ENCODE measurements at places on chromosomes 16 and 17.

GRCh38 chr16:84240455-84240854, 643 bp upstream of the KCNG4 start:
- DNase-seq = no peak

GRCh38 chr16:883340-883739, 82.8 kb upstream of the GNG13 start:
- no peak for DNase-seq

DNA sequence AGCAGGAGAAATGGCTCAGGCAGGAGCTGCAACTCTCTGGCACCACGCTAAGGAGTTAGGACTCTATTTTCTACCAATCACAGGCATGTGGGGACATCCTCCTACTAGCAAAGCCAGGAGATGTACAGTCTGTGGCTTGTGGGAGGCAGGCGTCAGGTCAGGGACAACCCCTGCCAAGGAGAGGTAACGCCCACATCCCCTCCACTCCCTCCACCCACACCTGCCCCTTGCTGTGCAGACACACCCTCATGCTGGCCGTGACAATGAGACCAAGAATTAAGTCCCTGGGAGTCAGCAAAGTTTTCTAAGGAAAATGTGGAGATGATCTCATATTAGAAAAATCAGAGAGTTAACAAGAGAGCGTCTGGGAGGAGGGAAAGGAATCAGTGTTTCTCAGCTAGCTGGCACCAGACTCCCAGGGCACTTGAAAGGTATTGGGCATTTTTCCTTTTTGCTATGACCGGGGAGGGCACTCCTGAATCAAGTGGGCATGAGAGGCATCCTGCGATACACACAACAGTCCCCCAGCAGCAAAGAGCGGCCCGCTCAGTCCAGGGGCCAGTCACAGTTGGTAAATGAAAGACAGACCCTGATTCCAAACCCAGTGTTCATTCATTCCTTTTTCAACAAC, 87.3 kb upstream of the RPL38 start:
- no peak for DNase-seq

GRCh38 chr16:56363781-56364565, 61.4 kb downstream of the AMFR start:
- no peak for DNase-seq

GRCh38 chr17:1561420-1562175, 994 bp downstream of the PITPNA start:
- peak; percentile 25 for DNase-seq

DNA sequence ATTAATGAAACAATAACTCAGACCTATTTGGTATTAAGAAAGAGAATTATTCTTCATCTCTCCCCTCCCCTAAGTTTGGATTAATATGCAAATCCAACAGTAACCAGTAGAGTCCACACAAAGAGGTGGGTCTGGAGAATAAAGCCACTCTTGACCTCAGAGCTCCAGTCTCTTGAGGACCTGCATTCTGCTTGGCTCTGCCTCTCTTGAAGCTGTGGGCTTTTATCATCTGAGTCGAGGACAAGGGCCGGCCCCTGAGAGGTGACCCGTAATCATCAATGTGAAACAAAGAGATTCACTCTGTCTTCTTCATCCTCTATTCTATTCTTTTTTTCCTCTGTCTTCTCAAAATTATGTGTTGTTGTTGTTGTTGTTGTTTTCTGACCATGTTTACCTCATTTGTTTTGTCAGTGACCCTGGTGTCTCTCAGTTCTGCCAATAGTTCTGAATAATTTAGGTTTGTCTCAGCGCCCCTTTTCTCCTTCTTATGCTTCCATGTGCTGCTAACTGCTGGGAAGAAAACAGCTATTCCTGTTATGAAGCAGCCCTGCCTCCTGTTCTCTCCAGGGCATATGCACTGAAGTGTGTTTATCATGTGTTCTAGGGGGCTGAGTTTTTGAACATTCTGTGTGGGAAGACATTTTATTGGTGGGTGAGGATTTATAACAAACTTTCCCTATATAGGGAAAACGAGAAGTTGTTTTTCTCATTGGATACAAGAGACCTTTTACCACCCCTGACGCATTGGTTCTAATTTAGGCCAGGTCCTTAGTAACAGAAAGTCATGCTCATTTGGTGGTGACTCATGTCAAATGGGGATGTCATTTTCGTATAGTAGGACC, 135.8 kb downstream of the TRIM37 start:
- no peak for DNase-seq

DNA sequence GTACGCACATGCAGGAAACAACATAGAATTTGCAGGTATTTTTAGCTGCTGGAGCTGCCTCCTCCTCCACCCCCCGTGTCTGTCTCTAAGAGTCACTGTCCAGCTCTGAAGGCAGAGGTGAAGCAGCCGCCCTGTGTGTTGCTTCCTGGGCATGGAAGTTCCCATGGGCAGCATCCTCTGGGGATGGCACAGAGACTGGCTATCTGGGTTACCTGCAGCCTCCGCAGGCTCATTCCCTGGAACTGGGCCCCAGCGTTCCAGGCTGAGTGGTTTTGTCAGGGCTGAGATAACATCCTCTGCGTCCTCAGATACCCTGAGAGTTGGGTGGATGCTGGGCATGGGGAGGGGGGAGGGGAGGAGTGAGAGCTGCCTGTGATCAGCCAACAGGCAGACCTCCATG, 41.5 kb upstream of the MRTFB start:
- no peak for DNase-seq

- no peak for DNase-seq
Observed at GRCh38 chr16:78836802-78837491, 737.5 kb downstream of the WWOX start.

DNA sequence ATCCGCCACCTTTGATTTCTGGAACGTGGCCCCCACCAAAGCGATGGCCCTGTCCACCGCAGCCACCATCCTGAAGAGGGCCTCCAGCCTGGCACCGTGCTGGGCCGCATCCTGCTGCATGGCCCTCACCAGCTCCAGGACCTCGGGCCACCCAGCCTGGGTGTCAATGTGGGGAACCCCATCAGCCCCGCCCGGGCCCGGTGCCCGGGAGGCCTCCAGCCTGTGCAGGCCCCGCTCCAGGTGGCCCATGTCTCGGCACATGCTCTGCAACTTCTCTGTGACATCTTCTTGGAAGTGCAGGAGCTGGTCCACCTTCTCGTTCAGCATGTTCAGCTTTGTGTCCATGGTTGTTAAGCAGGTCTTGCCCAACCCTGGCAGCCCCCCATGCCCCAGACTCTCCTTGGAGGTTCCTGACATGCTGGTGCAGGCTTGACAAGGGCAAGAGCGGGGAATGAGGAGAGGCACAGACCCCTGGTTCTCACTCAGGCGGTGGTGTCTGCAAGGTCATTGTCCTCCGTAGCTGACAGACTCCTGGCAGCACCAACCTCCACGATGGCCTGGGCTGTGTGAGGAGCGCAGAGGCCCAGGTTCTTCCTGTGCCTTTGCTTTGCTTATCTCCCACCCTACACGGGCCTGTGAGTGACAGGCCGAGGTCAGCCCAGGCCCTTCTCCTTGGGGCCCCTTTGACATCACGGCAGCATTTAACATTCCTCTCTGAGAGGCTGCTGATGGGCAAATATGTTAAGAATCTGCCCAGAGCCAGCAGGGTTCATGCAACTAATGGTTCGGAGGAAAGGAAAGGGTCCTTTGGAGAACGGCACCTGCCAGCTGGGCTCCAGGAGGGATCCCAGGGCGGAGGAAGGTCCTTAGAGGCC, at the start of gene MYLK3:
Gene MYLK3 (minus strand): TSS at position 568 of the 875 bp plus-strand sequence. CDS start 151 bp downstream, at position 417.
- DNase-seq = no peak

DNA sequence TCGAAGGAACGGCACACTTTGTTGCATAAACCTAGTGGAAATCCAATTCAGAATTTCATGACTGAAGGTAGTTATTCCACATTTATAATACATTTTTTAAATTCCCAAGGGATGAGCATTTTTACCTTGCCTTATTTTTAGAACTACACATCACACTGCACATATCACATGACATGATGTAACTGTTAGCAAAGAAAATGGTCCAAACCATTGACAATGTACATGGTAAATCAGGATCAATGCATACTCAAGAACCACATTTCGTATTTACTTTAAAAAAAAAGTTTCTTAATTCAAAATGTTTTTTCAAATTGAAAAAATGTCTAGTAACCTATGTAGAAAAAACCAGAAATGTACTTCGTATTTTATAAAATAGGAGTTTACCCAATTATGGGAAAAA, 2.5 kb downstream of the KANSL1 start:
- DNase-seq = no peak

DNA sequence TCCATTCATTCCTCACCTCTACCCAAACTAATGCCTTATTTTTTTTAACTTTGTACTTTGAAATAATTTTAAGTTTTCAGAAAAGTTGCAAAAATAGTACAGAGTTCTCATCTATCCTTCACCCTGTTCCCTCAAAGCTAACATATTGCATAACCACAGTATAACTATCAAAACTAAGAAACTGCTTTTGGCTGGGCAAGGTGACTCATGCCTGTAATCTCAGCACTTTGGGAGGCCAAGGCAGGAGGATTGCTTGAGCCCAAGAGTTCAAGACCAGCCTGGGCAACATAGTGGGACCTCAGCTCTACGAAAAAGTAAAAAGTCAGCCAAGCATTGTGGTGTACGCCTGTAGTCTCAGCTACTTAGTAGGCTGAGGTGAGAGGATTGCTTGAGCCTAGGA, 147.7 kb downstream of the SKAP1 start:
- no peak for DNase-seq

DNA sequence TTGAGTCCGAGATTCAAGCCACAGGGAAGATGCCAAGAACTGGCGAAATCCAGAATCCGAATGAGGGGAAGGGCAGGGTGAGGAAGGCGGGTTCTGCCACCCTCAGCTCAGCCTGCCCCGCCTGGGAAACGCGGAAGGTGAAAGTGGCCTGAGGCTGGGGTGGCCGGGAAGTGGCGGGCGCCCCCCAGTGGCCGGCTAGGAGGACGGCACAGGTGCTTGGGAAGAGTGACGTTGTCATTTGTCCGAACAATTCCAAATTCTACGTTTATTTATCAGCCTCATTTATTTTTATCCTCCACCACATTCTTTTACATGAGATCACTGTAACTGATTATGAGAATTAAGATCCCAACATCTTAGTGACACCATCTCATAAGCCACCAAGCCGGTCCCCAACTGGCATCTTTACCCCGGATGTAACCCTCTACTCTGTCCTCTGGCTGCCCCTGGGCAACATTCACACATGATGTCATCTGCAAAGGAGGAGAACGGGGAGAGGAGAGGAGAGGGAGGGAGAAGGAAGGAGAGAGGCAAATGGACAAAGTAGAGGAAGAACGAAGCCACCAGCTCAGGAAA, 21.3 kb downstream of the SRCIN1 start:
- peak; percentile 43 for DNase-seq

- DNase-seq = peak; percentile 38
Observed at GRCh38 chr16:79089735-79090284, 510.7 kb downstream of the MAF start.

DNA sequence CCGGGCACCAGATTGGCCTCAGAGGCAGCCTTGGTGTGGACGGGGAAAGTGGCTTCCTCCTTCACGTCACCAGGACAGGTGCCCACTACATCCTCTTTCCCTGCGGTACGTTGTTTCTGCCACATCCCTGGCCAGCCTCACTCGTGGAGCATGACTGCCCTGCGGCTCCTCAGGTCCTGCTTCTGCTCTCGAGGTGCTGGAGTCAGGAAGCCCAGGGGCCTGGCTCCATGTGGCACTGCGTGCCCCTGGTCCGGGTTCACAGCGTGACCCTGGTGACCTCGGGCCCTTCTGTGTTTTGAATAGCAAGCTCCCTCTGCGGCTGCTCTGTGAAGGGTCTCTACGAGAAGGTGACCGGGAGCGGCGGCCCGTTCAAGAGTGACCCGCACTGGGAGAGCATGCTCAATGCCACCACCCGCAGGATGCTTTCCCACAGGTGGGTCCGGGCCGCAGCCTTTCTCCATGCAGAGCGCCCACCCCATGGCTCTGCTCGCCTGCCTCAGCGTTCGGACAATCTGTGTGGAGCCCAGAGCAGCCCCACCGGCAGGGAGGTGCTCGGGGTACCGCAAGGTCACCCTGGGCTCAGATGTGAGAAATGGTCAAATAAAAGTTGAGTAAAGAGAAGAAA, 13.5 kb downstream of the RGS11 start:
- no peak for DNase-seq

- DNase-seq = no peak
Observed at GRCh38 chr17:61474934-61475333, 22.7 kb downstream of the TBX4 start.

DNA sequence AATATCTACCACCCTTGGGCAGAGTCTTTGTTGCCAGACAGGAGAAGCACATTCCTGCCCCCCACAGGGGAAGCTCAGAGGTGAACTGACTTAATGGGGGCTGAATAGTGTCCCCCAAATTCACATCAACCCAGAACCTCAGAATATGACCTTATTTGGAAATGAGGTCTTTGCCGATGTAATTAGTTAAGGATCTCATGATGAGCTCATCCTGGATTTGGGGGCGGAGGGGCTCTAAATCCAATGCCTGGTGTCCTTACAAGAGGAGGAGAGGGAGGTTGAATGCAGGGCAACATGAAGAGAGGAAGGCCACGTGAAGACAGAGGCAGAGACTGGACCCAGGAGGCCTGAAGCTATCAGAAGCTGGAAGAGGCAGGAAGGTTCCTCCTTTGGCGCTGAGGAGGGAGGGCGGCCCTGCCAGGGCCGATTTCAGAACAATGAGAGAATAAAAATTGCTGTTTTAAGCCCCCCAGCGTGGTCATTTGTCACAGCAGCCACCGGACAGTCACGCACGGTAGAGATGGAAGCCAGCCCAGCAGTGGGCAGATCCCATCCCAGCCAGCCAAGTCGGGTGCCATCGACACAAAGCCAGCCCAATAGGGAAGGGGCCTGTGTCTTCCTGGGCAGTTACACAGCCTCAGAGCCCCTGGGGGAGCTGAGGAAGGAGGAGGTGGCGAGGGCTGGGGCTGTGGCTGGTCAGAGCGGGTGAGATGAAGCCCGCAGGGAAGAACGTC, 21.3 kb downstream of the C16orf74 start:
- no peak for DNase-seq

- DNase-seq = no peak
Observed at GRCh38 chr17:27566671-27567562, 64.1 kb upstream of the LGALS9 start.

- DNase-seq = no peak
Observed at GRCh38 chr16:9372934-9373890, 281.8 kb downstream of the HAPSTR1 start.

GRCh38 chr17:55727920-55728319, 5.3 kb upstream of the TMEM100 start:
- no peak for DNase-seq
